ENCODE measurements at places on chromosomes 13 and 19. TPM values are rescaled to one million over a fixed set of nuclear protein-coding genes. Genes with fewer than 3 reads are reported as not detected.

The ZNF470 gene
- total RNA-seq = 4.0 TPM

DNA sequence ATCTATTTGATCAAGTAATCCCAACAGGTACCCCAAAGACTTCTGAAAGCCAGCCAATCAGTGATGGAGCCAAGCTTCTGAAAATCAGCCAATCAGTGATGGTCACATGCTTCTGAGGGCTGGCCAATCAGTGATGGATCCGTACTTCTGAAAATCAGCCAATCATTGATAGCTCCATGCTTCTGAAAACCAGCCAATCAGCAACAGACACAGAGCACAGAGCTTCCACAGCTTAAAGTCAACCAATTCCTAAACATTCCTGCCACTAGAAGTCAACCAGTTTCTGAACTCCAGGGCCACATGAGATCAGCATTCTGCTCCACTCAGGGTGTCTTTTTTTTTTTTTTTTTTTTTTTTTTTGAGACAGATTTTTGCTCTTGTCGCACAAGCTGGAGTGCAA lies 8.2 kb upstream of the HSD17B14 start:
- no peak overlapping the region for H3K4me3 ChIP-seq
- DNase-seq = no peak
- H3K36me3 ChIP-seq = no peaks in the 10 kb centered on the region
- no peak overlapping the region for H3K27ac ChIP-seq

- DNase-seq = no peak
- no peak overlapping the region for H3K27ac ChIP-seq
- no peak overlapping the region for H3K4me3 ChIP-seq
- no peaks in the 10 kb centered on the region for H3K27me3 ChIP-seq
- peaks cover 23% of the 10 kb centered on the region for H3K4me1 ChIP-seq
- peaks cover 22% of the 10 kb centered on the region for H3K36me3 ChIP-seq
These were observed 6.3 kb downstream of the TBCB start for GRCh38 chr19:36121486-36122124.

DNA sequence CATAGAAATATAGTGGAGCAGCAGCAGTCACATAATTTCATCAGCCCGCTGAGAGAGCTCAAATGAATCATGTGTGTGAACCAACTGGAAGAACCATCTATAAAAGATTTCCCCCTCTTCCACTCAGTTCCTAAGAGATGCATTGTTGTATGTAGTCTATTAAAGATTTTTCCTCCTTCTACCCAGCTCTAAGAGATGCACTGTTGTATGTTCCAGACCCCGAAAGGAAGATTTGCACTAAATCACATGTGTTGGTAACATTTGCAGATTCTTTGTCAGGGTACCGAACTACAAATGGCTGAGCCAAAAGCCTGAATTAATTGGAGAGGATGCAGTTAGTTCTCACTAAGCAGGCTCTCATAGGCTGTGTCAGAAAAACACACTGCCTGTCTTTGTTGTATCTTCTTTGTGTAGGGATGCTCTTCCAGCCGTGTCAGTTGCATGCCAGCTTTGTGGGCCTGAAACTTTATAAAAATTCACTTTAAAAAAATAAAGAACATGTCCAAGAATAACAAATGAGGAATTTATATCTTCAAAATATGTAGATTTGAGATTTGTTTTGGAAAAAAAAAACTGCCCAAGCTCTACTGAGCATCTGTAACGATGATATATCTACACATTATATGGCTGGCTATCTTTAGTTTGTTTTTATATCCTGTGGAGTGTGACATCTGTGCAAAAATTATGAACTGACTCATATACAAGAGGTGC lies 223.1 kb downstream of the MZT1 start:
- H3K4me1 ChIP-seq = no peaks in the 10 kb centered on the region
- DNase-seq = no peak
- no peak overlapping the region for H3K27ac ChIP-seq
- no peaks in the 10 kb centered on the region for H3K36me3 ChIP-seq
- no peaks in the 10 kb centered on the region for H3K27me3 ChIP-seq

- no peaks in the 10 kb centered on the region for H3K27me3 ChIP-seq
- no peak for DNase-seq
- no peaks in the 10 kb centered on the region for H3K36me3 ChIP-seq
- peaks cover 13% of the 10 kb centered on the region for H3K4me1 ChIP-seq
- no peak overlapping the region for H3K4me3 ChIP-seq
- H3K27ac ChIP-seq = no peak overlapping the region
These were observed 5.4 kb downstream of the WDR18 start for GRCh38 chr19:989381-990081.

DNA sequence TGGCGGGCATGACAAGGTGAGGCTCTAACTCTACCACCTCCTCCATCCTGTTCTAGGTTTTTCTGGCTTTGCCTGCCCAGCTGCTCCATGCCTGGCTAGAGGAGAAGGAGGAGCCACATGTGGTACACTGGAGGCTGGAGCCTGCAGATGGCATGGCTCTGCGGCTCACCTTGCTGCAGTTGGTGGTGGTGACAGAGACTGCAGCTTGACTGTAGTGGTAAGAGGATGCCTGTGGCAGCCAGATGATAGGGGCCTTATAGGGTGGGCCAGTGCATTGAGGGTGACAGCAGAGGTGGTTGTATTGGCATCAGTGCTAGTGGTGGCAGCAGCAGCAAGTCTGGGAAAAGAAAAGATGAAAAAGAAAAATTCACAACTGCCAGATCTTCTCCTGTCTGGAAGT lies 146.2 kb downstream of the TNFRSF19 start:
- peaks cover 27% of the 10 kb centered on the region for H3K4me1 ChIP-seq
- no peak overlapping the region for H3K4me3 ChIP-seq
- H3K27me3 ChIP-seq = peaks cover 16% of the 10 kb centered on the region
- no peak overlapping the region for H3K27ac ChIP-seq
- H3K36me3 ChIP-seq = peaks cover 8% of the 10 kb centered on the region

DNA sequence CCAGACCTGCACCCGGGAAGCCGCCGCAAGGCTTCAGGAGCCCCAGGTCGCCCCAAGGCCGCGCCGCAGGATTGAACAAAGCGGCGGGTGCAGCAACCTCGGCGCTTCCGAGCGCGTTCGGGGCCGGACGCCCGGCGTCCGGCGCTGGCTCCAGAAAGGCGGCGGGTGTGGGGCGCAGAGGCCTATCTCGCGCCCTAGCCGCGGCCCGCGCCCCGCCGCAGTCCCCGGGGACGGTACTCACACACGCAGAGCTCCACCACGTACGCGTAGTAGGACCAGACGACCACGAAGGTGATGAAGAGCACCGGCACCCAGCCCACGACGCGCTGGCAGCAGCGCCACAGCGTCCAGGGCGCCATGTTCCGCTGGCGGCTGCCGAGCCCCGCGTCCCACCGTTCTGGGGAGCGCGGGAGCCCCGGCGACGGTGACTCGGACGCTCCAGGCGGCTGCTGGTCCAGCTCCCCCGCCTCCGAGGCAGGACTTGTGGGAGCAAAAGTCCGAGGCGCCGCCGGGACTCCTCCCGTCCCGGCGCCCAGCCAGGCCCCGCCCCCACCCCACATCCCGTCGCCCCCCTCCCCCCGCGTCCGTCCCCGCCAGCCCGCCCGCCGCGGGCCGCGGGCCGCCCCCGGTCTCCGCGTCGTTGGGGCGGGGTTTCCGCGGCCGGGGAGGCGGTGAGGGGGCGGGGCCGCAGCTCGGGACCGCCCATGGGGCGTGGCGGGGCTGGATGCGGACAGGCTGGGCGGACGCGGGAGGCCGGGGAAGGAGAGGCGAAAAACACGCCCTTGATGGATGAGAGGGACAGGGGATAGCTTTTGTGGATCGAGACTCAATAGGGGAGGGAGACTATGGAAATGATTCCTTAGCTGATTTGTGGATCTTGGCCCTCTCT lies at the start of gene ZDHHC20:
Gene ZDHHC20, minus strand, starts transcription at position 491 of the 889 bp plus-strand sequence. Its CDS starts 132 bp downstream, at position 359.
- no peaks in the 10 kb centered on the region for H3K27me3 ChIP-seq
- peak within 1 kb of the TSS; percentile 81 for H3K27ac ChIP-seq
- H3K4me3 ChIP-seq = peak within 1 kb of the TSS; percentile 99

The NEK5 gene
- total RNA-seq = 0.16 TPM

GRCh38 chr19:48419158-48419920 lies 25.9 kb downstream of the GRIN2D start:
- peaks cover 15% of the 10 kb centered on the region for H3K27me3 ChIP-seq
- H3K4me3 ChIP-seq = peak overlapping the region; percentile 80
- no peaks in the 10 kb centered on the region for H3K36me3 ChIP-seq
- peak overlapping the region; percentile 78 for H3K27ac ChIP-seq
- peak; percentile 89 for DNase-seq

GRCh38 chr19:12513531-12514061 lies 29.0 kb upstream of the ZNF709 start:
- H3K36me3 ChIP-seq = peaks cover 14% of the 10 kb centered on the region
- peak overlapping the region; percentile 17 for H3K4me3 ChIP-seq
- no peaks in the 10 kb centered on the region for H3K4me1 ChIP-seq

GRCh38 chr13:108948251-108948671 lies 318.9 kb downstream of the MYO16 start:
- no peak for DNase-seq
- no peak overlapping the region for H3K4me3 ChIP-seq
- no peaks in the 10 kb centered on the region for H3K27me3 ChIP-seq
- no peak overlapping the region for H3K27ac ChIP-seq

The ADGRE3 gene
- total RNA-seq = not detected

DNA sequence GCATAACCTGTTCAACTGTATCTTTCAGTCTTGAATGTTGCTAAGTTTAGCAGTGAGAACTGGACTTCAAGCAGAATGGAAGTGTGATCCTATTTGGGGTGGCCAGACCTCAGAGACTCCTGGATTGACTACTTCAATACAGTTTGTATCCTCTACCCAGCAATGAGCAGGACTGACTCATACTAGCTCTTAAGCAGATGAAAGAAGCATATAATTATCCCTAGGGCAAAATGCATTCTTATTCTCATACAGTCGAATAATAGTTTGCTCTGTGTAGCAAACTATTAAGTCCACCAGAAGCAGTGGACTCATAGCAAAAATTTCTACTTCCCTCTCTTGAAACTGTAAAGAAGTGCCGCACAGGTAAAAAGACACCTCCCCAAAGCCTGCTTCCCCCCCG lies 46.4 kb upstream of the FAM216B start:
- H3K27me3 ChIP-seq = peaks cover 9% of the 10 kb centered on the region
- H3K4me3 ChIP-seq = no peak overlapping the region
- no peaks in the 10 kb centered on the region for H3K36me3 ChIP-seq
- DNase-seq = no peak
- no peaks in the 10 kb centered on the region for H3K4me1 ChIP-seq

The CYP4F2 gene
- 0.19 TPM for total RNA-seq

DNA sequence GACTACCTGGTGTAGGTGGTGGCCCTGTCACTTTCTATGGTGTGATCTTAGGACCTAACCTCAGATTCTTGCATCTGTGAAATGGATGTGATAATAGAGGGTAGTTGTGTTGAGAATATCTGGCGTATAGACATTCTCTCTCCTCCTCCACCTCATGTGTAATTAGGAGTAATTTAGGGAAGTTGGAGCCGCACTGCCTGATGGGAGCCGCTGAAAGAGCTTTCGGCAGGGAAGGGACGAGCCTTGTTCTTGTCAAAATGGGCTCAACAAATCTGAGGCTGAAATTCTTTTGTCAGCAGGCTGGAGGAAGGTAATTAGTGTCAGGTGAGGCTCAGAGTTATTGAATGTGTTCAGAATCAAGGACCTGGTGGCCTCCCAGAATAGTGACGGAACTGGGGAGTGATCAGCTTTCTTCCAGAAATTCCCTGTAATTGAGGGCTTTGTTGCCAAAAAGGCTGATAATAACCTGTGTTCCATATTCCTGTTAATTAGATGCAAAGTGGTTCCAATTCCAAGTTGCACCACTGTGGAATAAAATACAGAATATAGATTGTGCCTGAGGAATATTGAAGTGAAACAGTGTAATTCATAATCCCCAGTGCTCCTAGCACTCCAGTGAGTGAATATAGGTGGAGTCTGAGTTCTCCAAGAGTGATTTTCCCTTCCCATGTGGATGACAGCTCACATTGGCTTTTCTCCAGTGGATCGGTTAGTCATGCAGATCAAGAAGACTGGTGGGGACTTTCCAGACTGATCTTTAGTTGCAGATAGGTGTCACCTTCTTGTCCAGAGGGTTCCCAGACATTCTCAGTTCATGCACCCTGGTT lies 47.5 kb downstream of the SPATA13 start:
- H3K27ac ChIP-seq = no peak overlapping the region
- H3K4me3 ChIP-seq = no peak overlapping the region
- peaks cover 46% of the 10 kb centered on the region for H3K4me1 ChIP-seq
- no peaks in the 10 kb centered on the region for H3K36me3 ChIP-seq

DNA sequence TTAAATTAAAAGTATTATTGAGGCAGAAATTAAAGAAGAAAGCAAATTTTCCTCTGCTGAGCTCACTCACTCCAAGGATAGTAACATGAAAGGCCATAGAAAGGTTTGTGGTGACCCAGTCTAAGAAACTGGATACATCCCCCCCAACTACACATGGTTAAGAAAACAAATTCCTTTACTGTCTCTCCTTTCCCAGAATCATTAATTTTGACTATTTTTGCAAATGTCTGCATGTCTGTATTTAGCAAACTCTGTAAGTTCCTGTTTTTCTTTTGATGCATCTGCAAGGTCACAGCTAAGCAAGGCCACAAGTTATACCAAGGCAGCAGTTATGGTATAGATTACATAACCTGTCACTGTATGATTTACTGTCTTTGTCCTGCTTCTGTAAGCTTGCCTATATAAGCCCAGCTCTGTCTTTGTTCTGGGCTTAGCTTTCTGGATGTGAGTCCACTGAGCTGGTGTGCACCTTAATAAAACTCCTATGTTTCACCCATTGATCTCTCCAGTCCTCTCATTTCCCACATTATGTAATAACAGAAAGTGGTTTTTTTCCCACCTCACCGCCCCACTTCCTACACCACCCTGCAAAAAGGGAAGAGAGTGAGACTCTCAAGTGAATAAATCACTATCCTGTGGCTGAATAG lies 8.5 kb upstream of the ZNF83 start:
- no peaks in the 10 kb centered on the region for H3K4me1 ChIP-seq
- H3K27ac ChIP-seq = no peak overlapping the region
- peaks cover 25% of the 10 kb centered on the region for H3K36me3 ChIP-seq

DNA sequence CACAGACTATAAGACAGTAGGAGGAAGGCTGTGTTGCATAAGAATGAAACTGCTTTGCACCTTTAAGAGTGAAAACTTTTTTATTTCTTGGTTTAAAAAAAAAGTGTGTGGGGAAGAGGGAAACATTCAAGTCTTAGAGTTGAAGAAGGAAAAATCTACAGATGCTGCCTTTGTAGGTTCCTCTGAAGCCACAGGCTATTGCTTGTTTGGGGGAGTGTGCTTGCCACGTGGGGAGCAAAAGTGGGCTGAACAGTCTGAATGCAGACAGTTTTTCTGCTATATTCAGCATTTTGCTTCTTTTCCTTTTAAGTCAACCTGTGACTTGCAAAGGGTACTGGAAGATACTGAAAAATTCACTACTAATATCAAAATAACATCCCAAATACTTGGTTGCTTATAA lies 36.9 kb downstream of the EFNB2 start:
- no peak for DNase-seq
- no peak overlapping the region for H3K27ac ChIP-seq
- H3K4me3 ChIP-seq = no peak overlapping the region

DNA sequence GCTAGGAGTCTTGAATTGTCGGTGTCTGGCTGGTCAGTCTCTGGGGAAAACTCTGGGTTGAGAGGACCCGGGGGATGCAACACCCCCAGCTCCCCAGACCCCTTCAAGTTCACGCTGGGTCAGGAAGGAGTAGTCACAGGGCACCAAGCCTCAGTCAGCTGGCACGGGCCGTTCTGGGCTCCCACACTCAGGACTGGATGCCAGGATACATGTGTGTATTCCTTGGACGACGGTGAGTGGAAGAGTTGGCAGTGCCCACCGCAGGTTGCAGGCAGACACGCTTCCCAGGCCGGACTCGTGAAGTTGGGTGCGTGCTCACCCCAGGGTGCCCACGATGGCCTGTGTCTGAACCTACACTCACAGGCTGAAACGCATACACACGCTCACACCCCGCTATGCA lies 5.5 kb downstream of the GADD45B start:
- no peak for DNase-seq
- H3K36me3 ChIP-seq = peaks cover 32% of the 10 kb centered on the region
- no peak overlapping the region for H3K27ac ChIP-seq

The SIGLEC9 gene
- total RNA-seq = 1.6 TPM

Data from activated T-cell treated with anti-CD3 and anti-CD28 coated beads, Interleukin-2, amount 50 U/mL, for 72 hours (primary cell).